ENCODE measurements at places on chromosomes 11 and 22.

DNA sequence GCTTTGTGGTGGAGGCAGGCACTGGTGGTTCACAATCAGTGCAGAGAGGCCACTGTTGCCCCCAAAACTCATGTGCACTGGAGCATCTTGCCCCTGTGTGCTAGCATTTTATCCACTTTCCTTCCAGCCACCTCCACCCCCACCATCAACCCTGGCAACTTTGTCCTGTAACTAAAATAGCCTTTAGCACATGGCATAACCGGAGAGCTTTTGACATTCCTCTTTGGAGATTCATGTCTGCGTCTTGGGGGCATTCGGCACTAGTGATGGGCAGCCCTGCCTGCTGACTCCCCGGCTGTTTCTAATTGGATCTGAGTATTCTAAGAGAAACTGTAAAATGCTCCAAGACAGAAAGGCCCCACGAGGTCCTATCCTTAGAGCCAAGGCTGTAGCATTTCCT, 15.8 kb downstream of the SHISA8 start:
- DNase-seq: no peak

- no peak for DNase-seq
Observed at GRCh38 chr11:6790546-6790945, 7.7 kb downstream of the OR2AG1 start.

GRCh38 chr11:46278387-46279125, 1.1 kb downstream of the CREB3L1 start:
- DNase-seq: peak; percentile 27

DNA sequence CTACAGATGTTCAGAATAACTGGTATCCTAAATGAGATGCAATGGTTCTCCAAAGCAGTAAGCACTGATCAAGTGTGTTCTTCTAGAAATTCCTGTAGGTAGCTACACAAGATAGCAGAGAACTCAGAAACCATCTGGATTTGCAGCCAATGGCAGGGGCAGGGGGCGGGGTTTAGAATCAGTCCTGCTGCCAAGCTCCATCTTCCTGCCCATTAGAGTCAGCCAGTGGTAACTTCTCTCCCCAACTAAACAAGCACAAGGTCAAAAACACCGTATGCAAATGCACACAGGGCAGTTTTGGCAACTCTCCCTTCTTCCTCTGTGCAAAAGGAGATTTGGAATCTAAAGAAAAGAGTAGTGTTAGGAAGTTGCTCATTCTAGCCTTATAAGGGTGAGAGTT, 237.5 kb upstream of the CCDC90B start:
- DNase-seq: no peak

DNA sequence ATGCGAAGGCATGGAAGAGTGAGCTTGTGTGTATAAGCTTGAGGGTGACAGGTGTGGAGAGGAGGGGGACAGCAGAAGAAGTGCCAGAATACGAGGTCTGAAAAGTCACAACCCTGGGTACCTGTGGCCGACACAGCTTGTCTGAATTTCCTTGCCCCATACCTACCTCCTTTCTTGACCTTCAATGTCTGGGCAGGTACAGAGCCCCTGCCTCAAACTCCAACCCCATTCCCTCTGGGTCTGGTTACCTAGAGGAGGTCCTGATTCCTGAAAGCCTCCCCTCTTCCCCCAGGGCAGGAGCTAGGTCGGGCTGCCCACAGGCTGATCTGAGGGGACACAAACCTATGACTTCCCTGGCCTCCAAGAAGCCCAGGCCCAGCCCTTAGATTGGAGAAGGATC, 36.6 kb upstream of the FCHSD2 start:
- DNase-seq: no peak

- no peak for DNase-seq
Observed at GRCh38 chr22:41369837-41370236, 11.9 kb upstream of the TEF start.

- DNase-seq: no peak
Observed at GRCh38 chr22:47287516-47287915, 525.1 kb downstream of the TBC1D22A start.

- no peak for DNase-seq
Observed at GRCh38 chr11:27319072-27319471, 43.9 kb downstream of the CCDC34 start.

DNA sequence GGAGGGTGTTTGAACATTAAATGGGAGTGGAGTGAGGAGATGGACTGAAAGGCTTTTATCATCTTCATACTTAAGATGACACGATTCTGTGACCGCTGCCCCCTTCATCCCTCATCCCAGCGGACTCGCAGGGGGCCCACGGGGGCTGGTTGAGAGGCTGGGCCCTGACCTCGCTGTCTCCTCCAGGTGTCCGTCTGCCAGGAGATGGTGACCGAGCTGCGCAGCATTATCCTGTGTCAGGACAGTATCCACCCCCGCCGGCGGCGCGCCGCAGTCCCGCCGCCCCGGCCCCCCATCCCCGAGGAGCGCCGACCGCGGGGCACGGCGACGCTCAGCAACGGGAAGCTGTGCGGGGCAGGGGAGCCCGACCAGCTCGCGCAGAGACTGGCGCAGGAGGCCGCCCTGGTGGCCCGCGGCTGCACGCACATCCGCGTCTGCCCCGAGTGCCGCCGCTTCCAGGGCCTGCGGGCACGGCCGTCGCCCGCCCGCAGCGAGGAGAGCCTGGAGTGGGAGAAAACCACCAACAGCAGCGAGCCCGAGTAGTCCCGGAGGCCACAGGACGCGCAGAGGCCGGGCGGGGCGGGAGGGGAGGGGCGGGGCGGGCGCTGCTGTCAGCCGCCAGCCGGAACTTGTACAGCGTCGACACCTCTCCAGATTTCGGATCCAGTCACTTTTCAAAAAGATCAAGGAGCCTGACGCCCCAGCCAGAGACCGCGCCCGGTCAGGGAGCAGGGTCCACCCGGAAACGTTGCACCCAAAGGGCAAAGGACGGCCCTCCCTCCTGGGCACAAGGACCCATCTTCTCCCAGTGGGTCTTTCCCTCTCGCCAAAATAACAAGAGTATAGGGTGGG, 38.0 kb upstream of the TBCEL start:
- DNase-seq: peak; percentile 40

GRCh38 chr22:18133452-18133851, 16.5 kb upstream of the USP18 start:
- DNase-seq: no peak

- DNase-seq: no peak
Observed at GRCh38 chr22:29641042-29641699, 37.7 kb downstream of the NF2 start.

DNA sequence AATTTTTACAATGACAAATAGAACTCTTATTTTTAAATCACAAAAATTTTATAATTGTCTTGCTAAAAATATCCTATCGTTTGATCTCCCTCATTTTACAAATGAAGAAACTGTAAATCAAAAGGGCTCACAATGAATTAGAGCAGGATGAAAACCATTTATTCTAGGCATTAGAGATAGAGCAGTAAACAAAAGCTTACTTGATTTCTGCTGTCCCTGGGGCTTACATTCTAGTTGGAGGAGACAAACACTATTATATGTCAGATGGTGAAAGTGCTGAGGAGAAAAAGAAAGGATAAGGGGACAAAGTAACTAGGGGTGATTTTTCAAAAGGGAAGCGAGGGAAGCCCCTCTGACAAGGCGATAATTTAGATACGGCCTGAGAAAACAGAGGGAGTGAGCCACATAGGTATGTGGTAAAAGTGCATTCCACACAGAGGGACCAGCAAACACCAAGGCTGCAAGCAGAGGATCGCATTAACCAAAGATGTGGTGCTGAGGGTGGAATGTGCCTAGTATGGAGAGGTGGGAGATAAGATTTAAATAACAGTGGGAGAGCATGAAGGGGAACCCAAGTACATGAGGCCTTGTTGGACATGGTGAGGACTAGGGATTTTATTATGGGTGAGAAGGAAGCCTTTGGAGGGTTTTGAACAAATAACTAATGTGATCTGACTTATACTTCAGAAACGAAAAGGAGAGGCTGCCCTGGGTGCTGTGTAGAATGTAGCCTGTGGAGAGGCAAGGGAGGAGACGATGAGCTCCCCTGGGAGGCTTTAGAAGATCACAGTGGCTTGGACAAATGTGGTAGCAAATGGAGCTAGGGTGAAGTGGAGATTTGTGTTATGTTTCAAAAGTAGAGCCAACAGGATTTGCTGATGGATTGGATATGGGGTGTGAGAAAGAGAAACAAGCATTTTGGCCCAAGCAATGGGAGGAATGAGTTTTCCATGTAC, 62.1 kb downstream of the PDHX start:
- DNase-seq: no peak

DNA sequence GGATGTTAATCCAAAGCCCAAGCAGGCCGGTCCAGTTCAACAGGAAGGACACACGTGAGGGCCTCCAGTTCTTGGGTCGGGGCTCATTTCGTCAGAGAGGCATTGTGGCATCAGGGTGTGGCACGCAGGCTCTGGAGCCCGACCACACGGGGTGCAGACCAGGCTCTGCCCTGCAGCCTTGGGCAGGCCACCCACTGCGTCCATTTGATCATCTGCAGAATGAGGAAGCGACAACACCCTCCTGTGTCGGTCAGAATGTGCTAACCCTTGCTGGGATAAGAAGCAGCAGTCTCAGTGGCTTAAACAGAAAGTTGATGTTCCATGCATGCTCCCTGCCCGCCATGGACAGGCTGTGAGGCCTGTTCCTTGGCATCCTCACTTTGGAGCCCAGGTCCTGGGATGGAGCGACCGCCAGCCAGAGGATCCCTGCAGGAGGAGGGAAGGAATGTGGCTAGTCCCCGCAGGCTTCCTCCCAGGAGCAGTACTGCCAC, 10.8 kb downstream of the RIBC2 start:
- DNase-seq: no peak

GRCh38 chr11:41954034-41954433, 494.6 kb upstream of the LRRC4C start:
- no peak for DNase-seq

DNA sequence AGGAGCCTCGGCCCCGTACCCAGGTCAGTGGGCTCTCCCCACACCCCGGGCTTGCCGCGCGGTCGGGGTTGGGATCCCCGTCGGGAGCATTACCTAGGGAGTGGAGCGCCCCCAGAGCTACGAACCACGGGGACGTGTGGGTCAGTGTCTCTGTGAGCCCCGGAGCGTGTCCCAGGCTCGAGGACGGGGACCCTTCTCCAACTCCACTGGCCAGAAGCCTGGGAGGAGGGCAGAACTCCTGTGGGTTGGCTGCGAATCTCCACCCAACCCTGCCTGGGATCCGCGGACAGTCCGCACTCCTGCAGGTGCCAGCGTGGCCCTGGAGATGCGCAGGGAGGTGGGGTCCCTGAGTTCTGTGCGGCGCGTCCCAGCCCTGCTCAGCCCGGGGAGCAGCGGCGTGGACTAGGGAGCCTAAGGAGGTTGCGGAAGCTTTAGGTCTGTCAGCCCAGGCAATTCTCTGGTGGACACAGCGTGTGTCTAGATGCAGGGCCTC, 346 bp downstream of the PPFIBP2 start:
- no peak for DNase-seq

DNA sequence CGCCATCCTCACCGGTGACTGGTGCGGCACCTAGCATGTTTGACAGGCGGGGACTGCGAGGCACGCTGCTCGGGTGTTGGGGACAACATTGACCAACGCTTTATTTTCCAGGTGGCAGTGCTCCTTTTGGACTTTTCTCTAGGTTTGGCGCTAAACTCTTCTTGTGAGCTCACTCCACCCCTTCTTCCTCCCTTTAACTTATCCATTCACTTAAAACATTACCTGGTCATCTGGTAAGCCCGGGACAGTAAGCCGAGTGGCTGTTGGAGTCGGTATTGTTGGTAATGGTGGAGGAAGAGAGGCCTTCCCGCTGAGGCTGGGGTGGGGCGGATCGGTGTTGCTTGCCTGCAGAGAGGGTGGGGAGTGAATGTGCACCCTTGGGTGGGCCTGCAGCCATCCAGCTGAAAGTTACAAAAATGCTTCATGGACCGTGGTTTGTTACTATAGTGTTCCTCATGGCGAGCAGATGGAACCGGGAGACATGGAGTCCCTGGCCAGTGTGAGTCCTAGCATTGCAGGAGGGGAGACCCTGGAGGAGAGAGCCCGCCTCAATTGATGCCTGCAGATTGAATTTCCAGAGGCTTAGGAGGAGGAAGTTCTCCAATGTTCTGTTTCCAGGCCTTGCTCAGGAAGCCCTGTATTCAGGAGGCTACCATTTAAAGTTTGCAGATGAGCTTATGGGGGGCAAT, 1.1 kb downstream of the NEAT1 start:
- DNase-seq: no peak

GRCh38 chr22:38715176-38715764, 9.5 kb downstream of the GTPBP1 start:
- no peak for DNase-seq

- no peak for DNase-seq
Observed at GRCh38 chr11:2442589-2442988, 1.7 kb downstream of the TRPM5 start.

DNA sequence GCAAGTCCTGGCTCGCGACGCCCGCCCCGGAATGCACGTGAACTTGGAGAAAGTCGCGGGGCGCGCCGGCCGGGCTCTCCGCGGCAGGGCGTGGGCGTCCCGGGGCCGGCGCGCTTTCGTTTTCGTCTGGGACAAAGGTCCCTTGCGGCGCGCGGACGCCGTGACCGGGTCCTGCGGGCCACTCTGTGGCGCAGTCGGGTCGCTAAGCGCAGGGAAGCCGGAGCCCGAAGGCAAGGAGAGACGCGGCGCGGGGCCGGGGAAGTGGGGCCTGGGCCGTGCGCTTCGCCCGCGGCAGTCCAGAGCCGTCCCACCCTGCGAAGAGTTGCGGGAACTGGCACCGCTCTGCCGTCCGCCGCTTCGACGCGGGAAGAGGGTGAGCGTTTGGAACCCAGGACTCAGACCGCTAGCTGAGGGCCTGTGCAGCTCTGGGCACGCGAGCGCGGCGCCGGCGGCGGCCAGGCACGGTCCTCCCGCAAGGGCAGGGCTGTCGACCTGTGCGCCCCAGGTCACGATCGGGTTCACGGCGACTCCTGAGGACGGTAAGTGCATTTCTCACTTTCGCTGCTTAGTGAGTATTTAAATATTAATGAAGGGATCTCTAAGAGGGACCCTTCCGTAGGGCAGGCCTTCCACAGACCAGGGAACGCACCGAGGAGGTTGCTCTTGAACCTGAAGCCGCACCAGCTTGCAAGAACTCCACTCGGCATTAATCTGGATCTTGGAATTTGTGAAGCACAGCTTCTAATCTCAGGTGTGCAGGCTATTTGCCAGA, 78.0 kb upstream of the PPARA start:
- no peak for DNase-seq

GRCh38 chr11:109552376-109552775, 130.4 kb downstream of the C11orf87 start:
- no peak for DNase-seq

- DNase-seq: peak; percentile 95
Observed at GRCh38 chr22:25930788-25931310, 188.9 kb downstream of the MYO18B start.

- peak; percentile 77 for DNase-seq
Observed at GRCh38 chr22:33921525-33922348, 1.5 kb upstream of the LARGE1 start.

- no peak for DNase-seq
Observed at GRCh38 chr22:49871482-49871881, 17.8 kb downstream of the ZBED4 start.

Measured in NCI-H1092 (cell line).